HCT116 (cell line): ENCODE measurements at places on chromosomes 7 and 10. TPM values are rescaled to one million over a fixed set of nuclear protein-coding genes. Genes with fewer than 3 reads are reported as not detected.

DNA sequence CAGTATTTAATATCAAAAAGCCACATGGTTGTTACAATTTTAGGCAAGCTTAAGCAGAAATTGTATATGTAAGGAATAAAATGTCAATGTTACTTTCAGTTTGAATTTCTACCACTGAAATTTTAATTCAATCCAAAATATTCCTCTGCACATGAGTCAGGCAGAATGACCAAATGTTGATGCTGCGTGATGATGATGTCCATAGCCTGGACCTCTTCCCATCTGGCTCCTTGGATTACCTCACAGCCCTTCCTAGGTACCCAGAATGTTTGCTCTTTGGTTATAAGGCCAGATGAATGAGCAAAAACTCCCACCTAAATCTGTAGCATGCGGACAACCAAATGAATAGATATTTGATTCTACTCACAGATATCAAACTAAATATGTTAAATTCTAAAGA lies 258.3 kb upstream of the IMMP2L start:
- H3K27ac ChIP-seq: no peak overlapping the region
- no peaks in the 10 kb centered on the region for H3K27me3 ChIP-seq
- no peak for DNase-seq
- no peak overlapping the region for H3K4me3 ChIP-seq
- H3K36me3 ChIP-seq: no peaks in the 10 kb centered on the region
- no peaks in the 10 kb centered on the region for H3K4me1 ChIP-seq

- no peaks in the 10 kb centered on the region for H3K27me3 ChIP-seq
- H3K4me3 ChIP-seq: no peak overlapping the region
- H3K36me3 ChIP-seq: no peaks in the 10 kb centered on the region
- no peak for DNase-seq
- H3K27ac ChIP-seq: no peak overlapping the region
Observed at GRCh38 chr10:48399551-48399950, 93.1 kb downstream of the MAPK8 start.

DNA sequence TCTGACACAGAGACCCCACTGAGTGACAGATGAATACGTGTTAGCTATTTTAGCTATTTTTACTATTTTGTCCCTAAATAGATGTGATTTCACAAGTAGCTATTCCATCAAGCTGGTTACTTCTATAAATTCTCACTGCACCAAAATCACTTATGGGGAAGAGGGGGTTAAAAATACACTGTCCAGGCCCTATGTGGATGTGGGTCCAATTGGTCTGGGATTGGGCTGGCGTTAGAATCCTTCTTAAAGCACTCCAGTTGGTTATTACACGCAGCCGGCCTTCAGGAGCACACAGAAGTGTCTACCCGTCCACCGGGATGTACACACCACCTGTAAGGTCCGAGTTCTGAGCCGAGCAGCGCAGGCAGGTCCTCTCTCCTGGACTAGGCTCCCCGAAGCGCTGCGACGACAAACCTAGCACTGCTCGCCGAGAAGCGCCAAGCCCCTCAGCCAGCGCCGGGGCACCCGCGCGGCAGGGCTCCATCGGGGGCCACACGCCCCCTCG lies 222.3 kb upstream of the MKLN1 start:
- H3K4me3 ChIP-seq: 0 out of 2 replicates have a peak overlapping the region, but pooled peaks have one; percentile 8
- DNase-seq: no peak
- peak overlapping the region; percentile 9; the same call in 1 of the 2 replicates for H3K27ac ChIP-seq
- H3K27me3 ChIP-seq: no peaks in the 10 kb centered on the region

DNA sequence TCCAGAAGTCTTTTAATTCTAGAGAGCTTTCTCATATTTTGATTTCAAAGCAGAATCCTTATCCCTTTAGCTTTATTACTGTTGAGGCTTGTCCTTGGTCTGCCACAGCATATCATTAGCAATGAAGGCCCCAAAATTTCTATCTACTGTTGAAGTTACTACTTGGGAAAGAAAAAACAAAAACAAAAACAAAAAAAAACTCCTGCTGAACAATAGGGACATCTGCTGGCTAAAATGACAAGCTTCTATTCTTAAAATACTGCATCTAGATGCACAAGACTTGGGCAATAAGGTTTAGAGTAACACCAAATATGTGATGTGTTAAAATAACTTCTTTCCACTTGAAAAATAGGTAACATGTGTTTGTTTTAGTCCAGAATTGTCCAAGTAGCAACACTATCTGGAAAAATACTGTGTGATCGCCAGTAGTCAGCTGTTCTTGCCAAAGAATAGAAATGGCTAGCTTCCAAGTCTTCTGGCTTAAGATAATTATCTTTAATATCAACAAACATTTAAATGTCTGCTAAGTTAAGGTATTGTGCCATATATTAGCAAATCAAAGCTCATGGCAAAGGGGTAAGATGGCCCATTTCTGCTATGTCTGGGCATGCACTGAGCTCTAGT lies 3.8 kb upstream of the DMTF1 start:
- no peak overlapping the region for H3K4me3 ChIP-seq
- H3K36me3 ChIP-seq: no peaks in the 10 kb centered on the region
- peak; percentile 24 for DNase-seq
- H3K4me1 ChIP-seq: peaks cover 4% of the 10 kb centered on the region; the same call in 1 of the 2 replicates
- H3K27me3 ChIP-seq: no peaks in the 10 kb centered on the region
- no peak overlapping the region for H3K27ac ChIP-seq

- no peak for DNase-seq
- H3K4me3 ChIP-seq: no peak overlapping the region
- peaks cover 34% of the 10 kb centered on the region for H3K4me1 ChIP-seq
Observed at GRCh38 chr10:119246862-119247549, 39.6 kb downstream of the GRK5 start.

DNA sequence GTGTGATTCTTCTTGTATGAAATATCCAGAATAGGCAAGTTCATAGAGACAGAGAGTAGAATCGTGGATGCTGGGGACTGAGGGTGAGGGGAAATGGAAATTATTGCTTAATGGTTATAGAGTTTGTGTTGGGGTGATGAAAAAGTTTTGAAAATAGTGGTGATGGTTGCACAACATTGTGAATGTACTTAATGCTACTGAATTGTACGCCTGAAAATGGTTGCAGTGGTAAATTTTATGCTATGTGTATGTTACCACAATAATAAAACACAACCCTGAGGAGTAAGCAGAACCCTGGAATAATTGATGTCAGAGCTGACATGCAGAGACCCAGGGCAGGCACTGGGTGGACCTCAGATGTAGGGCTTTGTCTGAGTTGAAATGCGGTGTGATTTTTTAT lies 57.6 kb downstream of the TACR2 start:
- H3K4me1 ChIP-seq: no peaks in the 10 kb centered on the region
- no peaks in the 10 kb centered on the region for H3K27me3 ChIP-seq
- H3K4me3 ChIP-seq: no peak overlapping the region
- DNase-seq: no peak

- H3K27me3 ChIP-seq: no peaks in the 10 kb centered on the region
- no peak for DNase-seq
- H3K4me1 ChIP-seq: no peaks in the 10 kb centered on the region
- no peaks in the 10 kb centered on the region; the same call in 1 of the 2 replicates for H3K36me3 ChIP-seq
Observed at GRCh38 chr7:137871170-137871915, 24.6 kb upstream of the DGKI start.

DNA sequence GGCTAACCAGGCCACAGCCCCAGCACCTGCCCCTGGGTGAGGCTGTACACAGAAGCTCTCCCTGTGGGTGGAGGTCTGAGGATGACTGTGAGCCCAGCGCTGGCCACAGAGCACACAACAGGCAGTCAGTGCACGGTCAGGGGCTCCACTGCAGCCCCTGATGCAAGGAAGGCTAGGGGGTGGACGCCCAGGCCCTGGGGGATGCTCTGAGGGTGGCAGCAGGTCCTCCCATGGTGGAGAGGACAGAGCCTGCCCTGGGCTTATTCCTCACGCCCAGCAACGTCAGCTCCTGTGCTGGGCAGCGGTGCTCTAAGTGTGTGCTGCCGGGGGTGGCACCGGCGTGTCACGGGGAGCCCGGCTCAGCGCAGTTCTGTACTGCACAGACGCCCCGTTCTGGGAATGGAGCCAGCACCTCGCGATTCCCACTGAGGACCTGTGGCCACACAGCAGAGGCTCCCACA lies 223.2 kb downstream of the MAD1L1 start:
- no peak for DNase-seq
- no peaks in the 10 kb centered on the region for H3K27me3 ChIP-seq
- H3K4me1 ChIP-seq: no peaks in the 10 kb centered on the region
- H3K27ac ChIP-seq: no peak overlapping the region
- no peak overlapping the region for H3K4me3 ChIP-seq

The NKX1-2 gene
- total RNA-seq: 3.4 TPM

DNA sequence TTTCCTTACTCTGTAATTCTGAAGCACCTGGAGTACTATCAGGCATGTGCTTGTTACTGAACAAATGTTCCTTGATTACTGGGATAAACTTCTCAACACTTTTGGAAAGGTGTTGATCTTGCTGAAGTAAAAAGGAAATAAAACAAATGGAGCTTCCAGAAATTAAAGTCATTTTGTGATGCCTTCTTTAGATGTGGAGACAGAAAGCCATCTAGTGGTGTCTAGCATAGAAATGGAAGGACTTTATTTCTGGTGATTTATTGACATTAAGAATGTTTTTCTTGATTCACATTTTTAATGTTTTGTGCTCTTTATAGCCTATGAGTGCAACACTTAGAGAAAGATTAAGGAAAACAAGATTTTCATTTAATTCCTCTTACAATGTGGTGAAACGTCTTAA lies 1.4 kb downstream of the SFR1 start:
- H3K36me3 ChIP-seq: 0 out of 2 replicates have a peak, but pooled peaks cover 10% of the 10 kb centered on the region
- peaks cover 65% of the 10 kb centered on the region for H3K4me1 ChIP-seq

DNA sequence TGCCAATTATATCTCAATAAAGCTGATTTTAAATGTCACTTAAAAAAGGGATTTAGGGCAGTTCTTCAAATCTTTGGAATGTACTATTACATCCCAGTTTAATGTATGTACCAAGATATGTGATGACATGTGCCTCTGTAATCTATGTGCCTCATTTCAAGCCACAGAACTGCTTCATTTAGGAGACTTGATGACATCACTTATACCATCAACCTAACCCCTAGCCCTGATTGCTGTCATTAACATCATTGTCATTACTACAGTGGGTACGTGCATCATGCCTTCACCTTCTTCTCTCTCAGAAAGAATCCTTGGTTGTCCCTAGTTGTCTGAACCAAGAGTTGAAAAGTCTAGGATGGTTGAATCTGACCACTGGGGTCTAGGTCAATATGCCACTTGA lies 134.3 kb upstream of the RAB11FIP2 start:
- no peaks in the 10 kb centered on the region for H3K4me1 ChIP-seq
- H3K27ac ChIP-seq: no peak overlapping the region
- H3K27me3 ChIP-seq: peaks cover 38% of the 10 kb centered on the region
- H3K4me3 ChIP-seq: no peak overlapping the region
- no peak for DNase-seq

The C7orf33 gene
- not detected for total RNA-seq

The FAM241B gene
- 18.0 TPM for total RNA-seq

The CCDC136 gene
- 11.1 TPM for total RNA-seq

DNA sequence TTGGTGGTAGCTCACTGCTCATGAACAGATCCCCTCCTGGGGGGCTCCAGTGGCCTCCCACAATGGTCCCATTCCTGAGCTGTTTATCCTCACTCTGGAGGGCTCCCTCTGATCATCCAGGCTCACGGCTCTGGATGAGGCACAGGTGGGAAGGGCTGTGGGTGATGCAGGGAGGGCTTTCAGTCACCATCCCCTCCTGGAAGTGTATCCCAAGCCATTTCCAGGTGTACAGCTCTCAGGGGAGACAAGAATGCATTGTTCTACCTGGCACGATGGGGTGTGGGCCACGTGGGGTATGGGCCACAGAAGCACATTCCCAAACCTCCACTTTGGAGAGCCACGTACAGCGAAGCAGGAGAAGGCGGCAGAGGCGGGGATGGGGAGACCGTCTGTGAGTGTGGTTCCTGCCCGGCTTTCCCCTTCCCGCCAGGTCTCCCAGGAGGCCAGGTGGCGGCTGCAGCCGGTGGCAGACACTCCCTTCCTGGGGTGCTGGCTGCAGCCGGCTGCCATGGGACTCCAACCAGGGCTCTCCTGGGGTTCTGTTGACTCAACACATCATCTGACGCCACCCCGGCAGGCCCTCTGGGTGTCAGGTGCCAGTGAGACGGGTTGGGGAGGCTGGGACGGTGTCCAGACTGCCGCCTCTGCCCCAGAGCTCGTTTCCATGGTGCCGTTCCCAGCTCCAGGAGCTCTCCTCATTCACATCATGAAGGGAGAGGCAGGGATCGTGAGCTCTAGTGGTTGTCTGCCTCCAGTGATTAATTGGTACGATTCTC lies 169.7 kb upstream of the RHEB start:
- H3K27me3 ChIP-seq: no peaks in the 10 kb centered on the region
- H3K4me1 ChIP-seq: peaks cover 58% of the 10 kb centered on the region
- no peak overlapping the region for H3K4me3 ChIP-seq
- H3K36me3 ChIP-seq: no peaks in the 10 kb centered on the region
- no peak overlapping the region for H3K27ac ChIP-seq

DNA sequence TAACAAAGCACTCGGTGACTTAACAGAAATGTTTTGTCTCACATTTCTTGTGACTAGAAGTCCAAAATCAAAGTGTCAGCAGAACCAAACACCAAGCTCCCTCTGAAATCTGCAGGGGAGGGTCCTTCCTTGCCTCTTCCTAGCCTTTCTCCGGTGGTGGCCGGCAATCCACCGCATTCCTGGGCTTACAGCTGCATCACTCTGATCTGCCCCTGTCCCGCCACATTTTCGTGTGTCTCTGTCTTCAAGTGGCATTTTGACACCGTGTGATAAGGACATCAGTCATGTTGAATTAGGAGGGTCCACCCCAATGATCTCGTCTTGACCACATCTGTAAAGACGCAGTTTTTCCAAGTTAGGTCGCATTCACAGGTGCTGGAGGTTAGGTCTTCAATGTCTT lies 30.5 kb upstream of the TOMM7 start:
- H3K4me3 ChIP-seq: peak overlapping the region; percentile 89
- DNase-seq: no peak

The MSMB gene
- not detected for total RNA-seq

The CTNNA3 gene
- 0.32 TPM for total RNA-seq

The PALD1 gene
- 33.1 TPM for total RNA-seq

DNA sequence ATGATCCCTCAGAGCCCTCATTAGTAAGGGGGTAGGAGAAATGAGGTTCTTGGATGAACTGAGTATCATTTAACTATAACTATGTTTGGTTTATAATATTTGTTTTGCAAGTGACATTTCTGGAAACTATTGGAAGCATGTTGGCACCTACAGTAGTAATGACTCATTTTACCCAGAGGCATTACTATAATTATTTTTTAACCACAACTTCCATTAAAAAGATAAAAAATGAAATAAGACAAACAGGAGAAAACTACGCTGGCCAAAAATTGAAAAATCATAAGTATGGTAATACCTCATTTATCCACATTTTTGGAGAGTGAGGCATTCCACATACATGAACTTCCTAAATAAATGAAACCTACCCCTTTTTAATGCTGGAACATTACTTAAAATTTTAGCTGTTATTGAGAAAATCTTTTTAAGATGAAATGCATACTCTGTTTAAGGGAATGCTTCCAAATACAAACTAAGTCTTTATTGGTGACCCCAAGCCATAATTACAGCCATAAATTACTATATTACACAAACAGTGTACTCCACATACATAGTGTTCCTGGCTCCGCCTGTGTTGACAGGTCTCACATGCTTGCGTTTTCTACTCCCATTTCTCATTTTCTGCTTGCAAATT lies 84.6 kb upstream of the CAPZA2 start:
- DNase-seq: no peak
- peak overlapping the region; percentile 20; the same call in 1 of the 2 replicates for H3K4me3 ChIP-seq
- H3K36me3 ChIP-seq: peaks cover 20% of the 10 kb centered on the region
- peak overlapping the region; percentile 97 for H3K27ac ChIP-seq
